ENCODE measurements at places on chromosomes 3 and 15. TPM values are rescaled to one million over a fixed set of nuclear protein-coding genes. Genes with fewer than 3 reads are reported as not detected.

The CHRM5 gene
- total RNA-seq: not detected

The ZNF860 gene
- total RNA-seq: 0.89 TPM

The LNP1 gene
- 3.4 TPM for total RNA-seq

The PAK6 gene
- total RNA-seq: 8.4 TPM

The GNAI2 gene
- 102 TPM for total RNA-seq
